ENCODE measurements at places on chromosomes 12 and 14. TPM values are rescaled to one million over a fixed set of nuclear protein-coding genes. Genes with fewer than 3 reads are reported as not detected.

DNA sequence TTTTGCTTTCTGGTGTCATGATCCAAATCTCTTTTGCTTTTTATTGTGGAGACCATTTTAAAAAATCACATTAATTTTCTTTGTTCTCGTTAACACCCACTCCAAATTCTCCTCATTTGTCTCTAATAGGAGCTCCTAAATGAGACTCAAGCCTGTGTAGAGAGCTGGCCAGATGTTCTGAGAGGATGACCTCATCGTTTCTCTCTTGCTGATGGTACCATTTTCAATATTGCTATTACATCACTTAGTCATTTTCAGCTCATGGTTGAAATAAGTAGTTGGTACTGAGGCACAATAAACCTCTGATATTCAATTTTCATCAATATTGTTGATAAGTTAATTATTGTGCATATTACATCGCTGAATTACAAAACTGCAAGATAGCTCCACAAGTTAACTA lies 31.5 kb downstream of the SPTB start:
- H3K27ac ChIP-seq: no peak overlapping the region
- H3K4me1 ChIP-seq: peaks cover 5% of the 10 kb centered on the region
- H3K4me3 ChIP-seq: no peak overlapping the region
- no peaks in the 10 kb centered on the region for H3K36me3 ChIP-seq
- H3K27me3 ChIP-seq: peaks cover 55% of the 10 kb centered on the region

GRCh38 chr14:34330846-34331245 lies 131.2 kb downstream of the SPTSSA start:
- no peaks in the 10 kb centered on the region for H3K27me3 ChIP-seq
- peaks cover 14% of the 10 kb centered on the region for H3K4me1 ChIP-seq
- H3K36me3 ChIP-seq: no peaks in the 10 kb centered on the region
- no peak for DNase-seq

- DNase-seq: no peak
- H3K27me3 ChIP-seq: no peaks in the 10 kb centered on the region
- no peak overlapping the region for H3K27ac ChIP-seq
- no peak overlapping the region for H3K4me3 ChIP-seq
- H3K36me3 ChIP-seq: no peaks in the 10 kb centered on the region
- H3K4me1 ChIP-seq: peaks cover 7% of the 10 kb centered on the region
Observed at GRCh38 chr12:95116773-95117172, 43.4 kb upstream of the NR2C1 start.

GRCh38 chr12:104888892-104889291 lies 69.2 kb downstream of the SLC41A2 start:
- no peaks in the 10 kb centered on the region for H3K36me3 ChIP-seq
- DNase-seq: no peak
- no peak overlapping the region for H3K4me3 ChIP-seq
- no peaks in the 10 kb centered on the region for H3K4me1 ChIP-seq

The FAM181A gene
- not detected for total RNA-seq

The CCDC38 gene
- not detected for total RNA-seq

- H3K4me3 ChIP-seq: peak overlapping the region; percentile 22
- H3K27me3 ChIP-seq: peaks cover 1% of the 10 kb centered on the region
- peak overlapping the region; percentile 90 for H3K27ac ChIP-seq
- peaks cover 53% of the 10 kb centered on the region for H3K4me1 ChIP-seq
- no peaks in the 10 kb centered on the region for H3K36me3 ChIP-seq
Observed at GRCh38 chr14:94158239-94158883, 15.8 kb upstream of the PPP4R4 start.

- H3K36me3 ChIP-seq: no peaks in the 10 kb centered on the region
- no peak overlapping the region for H3K4me3 ChIP-seq
- H3K27me3 ChIP-seq: peaks cover 30% of the 10 kb centered on the region
- no peak overlapping the region for H3K27ac ChIP-seq
- H3K4me1 ChIP-seq: no peaks in the 10 kb centered on the region
- no peak for DNase-seq
Observed at GRCh38 chr14:56821805-56822610, 11.7 kb upstream of the OTX2 start.

- H3K27ac ChIP-seq: no peak overlapping the region
- peaks cover 17% of the 10 kb centered on the region for H3K36me3 ChIP-seq
- H3K27me3 ChIP-seq: no peaks in the 10 kb centered on the region
Observed at GRCh38 chr12:47102406-47102805, 22.6 kb upstream of the AMIGO2 start.

All from activated CD4-positive, alpha-beta T cell treated with anti-CD3 and anti-CD28 coated beads, Interleukin-2, amount 10 ng/mL, durations not matched to agents 7 days and 5 days (primary cell).